Right atrium auricular region (tissue), 2 donors: ENCODE measurements at places on chromosomes 13 and 19.

DNA sequence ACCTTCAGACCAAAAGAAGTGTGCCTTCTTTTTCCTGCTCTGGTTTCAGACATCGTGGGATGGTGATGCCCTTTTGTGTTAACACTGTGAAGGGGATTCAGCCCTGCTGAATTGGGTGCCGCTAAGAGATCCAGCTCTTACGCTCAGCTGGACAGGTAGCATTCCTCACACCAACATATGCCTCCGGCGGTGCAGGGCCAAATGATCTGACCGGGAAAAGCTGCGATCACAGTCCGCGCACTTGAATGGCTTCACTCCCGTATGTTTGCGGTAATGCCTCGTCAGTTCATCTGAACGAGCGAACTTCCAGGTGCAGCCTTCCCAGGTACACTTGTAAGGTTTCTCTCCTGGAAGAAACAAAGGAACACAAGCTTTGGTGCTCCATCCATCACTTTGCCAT lies 438.9 kb downstream of the KLF12 start:
- no peak overlapping the region for H3K27ac ChIP-seq
- DNase-seq: no peak
- H3K36me3 ChIP-seq: peaks cover 10% of the 10 kb centered on the region
- H3K27me3 ChIP-seq: no peaks in the 10 kb centered on the region

- DNase-seq: no peak
- H3K27ac ChIP-seq: no peak overlapping the region
- H3K4me1 ChIP-seq: no peaks in the 10 kb centered on the region
- H3K4me3 ChIP-seq: peak overlapping the region; percentile 34
- H3K36me3 ChIP-seq: no peaks in the 10 kb centered on the region
Observed at GRCh38 chr19:55080968-55081769, 5.5 kb downstream of the EPS8L1 start.

DNA sequence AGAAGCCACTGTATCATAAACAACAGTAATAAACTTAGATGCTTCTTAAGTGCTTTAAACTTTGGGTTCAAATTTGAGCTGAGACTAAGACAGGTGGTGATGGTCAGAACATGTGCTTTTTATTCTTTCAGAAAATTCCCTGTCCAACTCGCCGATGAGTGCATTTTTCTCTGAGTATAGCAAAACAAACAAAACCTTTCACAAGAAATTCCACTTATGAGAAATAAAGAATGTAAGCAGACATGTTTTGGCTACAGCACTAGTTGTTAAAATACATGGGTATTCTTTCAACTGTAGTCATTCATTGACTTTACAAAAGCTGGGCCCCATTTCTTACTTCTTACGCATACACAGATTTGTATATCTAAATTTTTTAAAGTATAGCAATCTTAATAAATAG lies 125.6 kb downstream of the SPRY2 start:
- no peaks in the 10 kb centered on the region for H3K27me3 ChIP-seq
- no peak overlapping the region for H3K4me3 ChIP-seq
- DNase-seq: no peak
- no peaks in the 10 kb centered on the region for H3K4me1 ChIP-seq
- no peak overlapping the region for H3K27ac ChIP-seq
- no peaks in the 10 kb centered on the region for H3K36me3 ChIP-seq

GRCh38 chr19:18304208-18304457 lies 18.7 kb downstream of the LSM4 start:
- peaks cover 9% of the 10 kb centered on the region for H3K36me3 ChIP-seq
- peak overlapping the region; percentile 98 for H3K27ac ChIP-seq
- peaks cover 69% of the 10 kb centered on the region for H3K4me1 ChIP-seq
- H3K4me3 ChIP-seq: peak overlapping the region; percentile 46
- H3K27me3 ChIP-seq: no peaks in the 10 kb centered on the region
